ENCODE measurements at places on chromosomes 11 and 22.

- no peak for DNase-seq
These were observed 78.5 kb upstream of the PITPNB start for GRCh38 chr22:27997538-27997937.

DNA sequence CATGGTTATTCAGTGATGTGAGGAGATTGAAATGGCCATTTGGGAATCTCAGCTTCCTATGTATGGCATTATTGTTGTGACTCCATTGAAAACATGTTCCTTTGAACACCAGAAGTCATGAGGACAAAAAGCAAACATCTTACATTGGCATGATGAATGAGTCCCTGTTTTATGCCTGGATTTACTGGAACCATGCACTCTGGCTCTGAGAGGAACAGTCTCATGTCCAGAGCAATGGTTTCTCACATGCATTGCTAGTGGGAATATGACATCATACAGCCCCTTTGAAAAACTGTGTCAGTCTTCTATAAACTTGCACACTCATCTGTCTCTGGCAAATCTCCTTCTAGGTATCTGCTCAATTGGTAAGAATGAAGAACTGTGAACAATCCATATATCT lies 3.4 kb upstream of the KDM4F start:
- no peak for DNase-seq

GRCh38 chr11:101817581-101817980 lies 97.2 kb upstream of the CEP126 start:
- DNase-seq = no peak

- DNase-seq = no peak
These were observed 19.4 kb upstream of the TSKU start for GRCh38 chr11:76763573-76764346.

GRCh38 chr22:32050678-32051515 lies 7.8 kb downstream of the SLC5A1 start:
- DNase-seq = peak; percentile 90

- no peak for DNase-seq
These were observed 8.0 kb downstream of the NAGA start for GRCh38 chr22:42062506-42063170.

DNA sequence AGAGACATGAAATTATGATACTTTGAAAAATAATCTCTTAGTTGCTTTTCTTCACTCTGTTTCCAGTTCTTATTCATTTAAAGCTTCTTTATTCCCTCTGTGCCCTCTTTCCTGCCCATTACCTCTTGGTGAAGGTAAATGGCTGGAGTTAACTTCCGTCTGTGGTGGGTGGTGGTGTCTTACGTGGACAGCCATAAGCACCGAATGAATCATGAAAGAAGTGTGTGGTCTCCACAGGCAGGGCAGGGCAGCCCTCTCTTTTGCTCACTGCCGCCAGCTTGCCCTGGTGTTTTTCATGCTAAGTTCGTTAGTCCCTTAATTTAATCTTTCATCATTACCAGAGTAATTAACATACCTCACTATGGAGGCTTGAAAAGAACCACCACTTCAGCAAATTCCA lies 98.7 kb upstream of the SORL1-AS1 start:
- no peak for DNase-seq

DNA sequence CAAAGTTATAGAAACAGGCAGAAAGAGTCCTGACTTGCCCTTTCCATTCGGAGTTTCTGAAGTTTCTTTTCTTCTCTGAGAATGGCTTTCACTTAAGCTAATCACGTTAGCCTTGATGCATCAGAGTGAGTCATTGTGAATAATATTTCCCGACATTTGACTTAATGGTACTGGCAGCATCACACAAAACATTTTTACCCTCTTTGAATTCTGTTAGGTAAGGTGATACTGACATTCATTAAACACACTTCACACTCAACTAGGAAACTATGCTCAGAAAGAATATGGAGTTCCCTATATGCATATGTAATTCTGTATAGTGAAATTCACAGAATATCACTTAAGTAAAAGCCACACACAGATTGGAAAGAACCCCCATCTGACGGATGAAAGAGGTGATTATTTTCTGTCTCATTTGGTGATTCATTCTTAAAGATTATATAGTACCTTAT lies 120.8 kb upstream of the ARHGAP20 start:
- no peak for DNase-seq

DNA sequence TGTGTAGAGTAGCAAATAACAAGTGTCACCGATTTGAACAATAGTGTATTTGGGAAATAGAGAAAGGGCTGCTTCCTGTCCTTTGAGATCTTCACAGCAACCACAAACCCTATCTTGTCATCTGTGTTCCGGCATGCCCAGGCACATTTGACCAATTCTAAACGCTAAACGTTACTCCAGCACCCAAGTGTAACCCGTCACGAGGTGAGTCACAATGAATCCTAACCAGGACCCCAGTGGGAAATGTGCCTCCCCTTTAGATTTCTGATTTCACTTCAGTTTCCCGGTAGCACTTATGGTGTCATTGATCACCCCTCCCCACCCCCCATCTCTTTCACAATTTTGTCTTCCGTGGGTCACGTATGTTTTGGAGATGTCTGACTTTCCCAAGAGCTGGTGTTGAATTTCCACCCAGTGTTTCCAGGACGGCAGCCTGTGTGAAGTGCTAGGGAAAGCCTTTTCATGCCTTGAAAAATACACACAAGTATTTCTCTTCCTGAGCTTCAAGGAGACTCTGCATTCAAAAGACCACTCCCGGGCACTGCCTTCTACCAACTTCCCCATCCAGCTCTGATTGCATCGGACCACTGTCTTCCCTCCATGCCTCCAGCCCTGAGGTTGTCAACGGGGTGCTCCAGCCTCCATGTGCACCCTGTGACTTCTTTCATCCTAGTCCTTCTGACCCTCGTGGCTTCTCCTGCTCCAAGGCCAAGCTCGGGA lies 10.5 kb upstream of the C11orf24 start:
- DNase-seq = no peak

GRCh38 chr11:76935042-76935441 lies 74.3 kb downstream of the ACER3 start:
- DNase-seq = no peak

DNA sequence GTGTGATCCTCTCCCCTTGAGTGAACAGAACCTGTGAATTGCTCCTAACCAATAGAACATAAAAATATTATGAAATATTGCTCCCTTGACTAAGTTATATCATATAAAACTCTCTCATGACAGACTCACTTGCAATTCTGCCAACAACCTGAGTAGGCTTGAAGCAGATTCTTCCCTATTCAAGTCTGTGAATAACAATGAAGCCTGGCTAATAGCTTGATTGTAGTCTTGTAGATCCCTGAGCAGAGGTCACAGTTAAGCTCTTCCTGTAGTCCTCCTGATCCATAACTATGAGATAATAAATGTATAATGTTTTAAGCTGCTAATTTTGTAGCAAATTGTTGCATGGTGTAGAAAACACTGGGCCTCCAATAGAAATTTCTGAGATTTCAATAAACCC lies 540.1 kb upstream of the TENM4 start:
- DNase-seq = no peak

- no peak for DNase-seq
These were observed 12.1 kb downstream of the MMP7 start for GRCh38 chr11:102518296-102519094.

GRCh38 chr22:21582801-21583740 lies 15.6 kb downstream of the UBE2L3 start:
- DNase-seq = no peak

DNA sequence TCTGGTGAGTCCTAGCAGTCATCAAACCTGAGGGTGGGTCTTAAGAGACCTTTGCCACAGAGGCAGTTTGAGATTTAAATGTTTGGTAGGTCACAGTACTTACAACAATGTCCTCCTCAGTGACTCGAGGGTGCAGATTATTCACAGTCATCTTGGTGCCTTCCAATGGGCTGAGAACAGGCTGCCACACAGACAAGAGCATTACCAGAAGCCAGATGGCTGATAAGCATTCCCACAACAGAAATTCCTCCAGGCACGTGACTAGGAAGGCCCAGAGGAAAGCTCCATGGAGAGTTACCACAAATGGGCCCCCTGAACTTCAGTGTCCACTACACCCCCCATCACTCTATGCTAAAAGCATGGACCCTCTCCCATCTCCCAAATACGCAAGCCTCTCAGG lies 19.2 kb downstream of the POLDIP3 start:
- no peak for DNase-seq

DNA sequence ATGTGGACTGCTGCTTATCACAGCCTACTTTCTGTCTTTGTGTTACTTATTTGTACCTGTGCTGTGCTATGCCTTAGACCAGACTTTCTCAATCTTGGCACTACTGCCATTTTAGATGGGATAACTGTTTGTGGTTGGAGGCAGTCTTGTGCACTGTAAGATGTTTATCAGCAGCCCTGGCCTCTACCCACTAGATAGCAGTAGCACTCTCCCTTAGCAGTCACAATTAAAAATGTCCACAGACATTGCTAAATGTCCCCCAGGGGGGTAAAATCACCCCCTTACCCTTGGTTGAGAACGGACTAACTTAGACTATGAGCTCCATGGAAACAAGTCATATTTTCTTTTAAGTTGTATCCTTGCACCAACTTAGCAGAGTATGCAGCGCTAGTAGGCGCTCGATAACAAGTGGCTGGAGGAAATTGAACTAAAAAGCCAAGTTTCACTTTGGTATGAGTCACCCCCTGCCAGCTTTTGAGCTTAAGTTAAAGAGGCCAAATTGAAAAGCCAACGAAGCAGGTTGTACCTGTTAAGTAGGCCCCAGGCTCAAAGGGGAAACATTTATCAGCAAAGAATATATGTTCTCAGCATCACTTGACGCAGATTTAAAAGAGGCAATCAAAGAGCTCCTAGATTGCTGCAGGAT lies 304.8 kb upstream of the SORL1-AS1 start:
- DNase-seq = no peak

- DNase-seq = no peak
These were observed 39.0 kb downstream of the GLB1L2 start for GRCh38 chr11:134370526-134371435.

DNA sequence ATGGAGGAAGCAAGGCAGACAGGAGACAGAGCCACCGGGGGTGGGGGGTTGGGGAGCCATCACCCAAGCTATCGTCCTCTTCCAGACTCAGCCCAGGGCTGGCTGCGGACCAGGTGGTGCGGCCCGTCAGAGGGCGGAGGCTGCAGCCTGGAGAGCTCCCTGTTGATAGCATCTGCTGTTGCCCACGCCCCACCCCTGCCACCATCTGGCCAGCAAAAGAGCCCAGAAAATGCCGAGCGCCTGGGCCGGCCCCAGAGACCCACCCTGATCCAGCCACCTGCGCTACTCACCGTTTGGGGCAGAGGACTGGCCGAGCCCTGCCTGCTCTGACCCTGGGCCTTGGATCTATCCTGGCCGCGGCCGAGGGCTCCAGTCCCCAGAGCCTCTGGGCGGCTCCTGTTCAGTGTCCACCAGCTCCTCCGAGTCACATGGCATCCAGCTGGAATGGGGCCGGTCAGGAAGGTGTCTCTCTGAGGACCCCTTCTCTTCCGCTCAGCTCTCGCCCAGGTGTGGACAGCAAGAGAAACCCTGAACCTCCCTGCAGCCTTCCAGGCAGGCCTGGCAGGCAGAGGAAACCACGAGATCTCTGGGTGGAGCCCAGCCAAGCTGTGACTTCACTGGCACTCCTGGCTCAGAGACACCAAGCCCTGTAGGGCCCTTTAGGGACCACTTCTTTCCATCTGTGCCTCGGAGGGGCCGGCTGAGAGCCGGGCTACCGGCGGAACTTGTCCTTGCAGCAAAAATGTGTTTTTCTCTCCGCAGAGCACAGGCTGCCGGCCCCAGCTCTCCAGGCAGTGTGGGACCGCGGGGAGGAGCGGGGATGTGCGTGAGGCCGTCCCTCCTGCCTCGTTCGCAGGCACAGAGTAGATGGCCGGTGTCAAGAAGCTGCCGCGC lies at the start of gene MRGPRE:
Gene MRGPRE (minus strand): TSS at position 567 of the 894 bp plus-strand sequence. CDS start 3,618 bp downstream, outside the sequence.
- DNase-seq = peak; percentile 75

- peak; percentile 29 for DNase-seq
These were observed 997 bp downstream of the UBE2L3 start for GRCh38 chr22:21568347-21569075.

- DNase-seq = no peak
These were observed 33.2 kb downstream of the RCOR2 start for GRCh38 chr11:63883791-63884190.

DNA sequence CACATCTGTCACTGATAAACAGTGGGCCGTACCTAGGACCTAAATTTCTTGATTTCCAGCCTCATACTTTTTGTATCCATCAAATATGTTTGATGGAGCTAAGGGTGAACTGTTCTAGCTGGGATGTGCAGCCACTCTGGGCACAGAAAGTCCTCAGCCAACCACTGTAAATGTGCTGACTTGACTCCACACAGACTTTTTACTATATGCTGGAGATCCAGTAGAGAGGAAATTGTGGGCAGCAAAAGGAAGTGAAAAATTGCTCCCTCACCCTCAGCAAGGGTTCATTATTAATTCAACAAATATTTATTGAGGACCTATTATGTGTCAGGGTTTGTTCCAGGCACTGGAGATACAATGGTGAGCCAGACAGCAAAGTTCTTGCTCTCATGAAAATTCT lies 54.2 kb upstream of the AMPD3 start:
- DNase-seq = no peak

- peak; percentile 57 for DNase-seq
These were observed 615 bp downstream of the POLD4 start for GRCh38 chr11:67352546-67353316.

GRCh38 chr11:19607656-19608360 lies 104.8 kb upstream of the NAV2 start:
- DNase-seq = no peak

DNA sequence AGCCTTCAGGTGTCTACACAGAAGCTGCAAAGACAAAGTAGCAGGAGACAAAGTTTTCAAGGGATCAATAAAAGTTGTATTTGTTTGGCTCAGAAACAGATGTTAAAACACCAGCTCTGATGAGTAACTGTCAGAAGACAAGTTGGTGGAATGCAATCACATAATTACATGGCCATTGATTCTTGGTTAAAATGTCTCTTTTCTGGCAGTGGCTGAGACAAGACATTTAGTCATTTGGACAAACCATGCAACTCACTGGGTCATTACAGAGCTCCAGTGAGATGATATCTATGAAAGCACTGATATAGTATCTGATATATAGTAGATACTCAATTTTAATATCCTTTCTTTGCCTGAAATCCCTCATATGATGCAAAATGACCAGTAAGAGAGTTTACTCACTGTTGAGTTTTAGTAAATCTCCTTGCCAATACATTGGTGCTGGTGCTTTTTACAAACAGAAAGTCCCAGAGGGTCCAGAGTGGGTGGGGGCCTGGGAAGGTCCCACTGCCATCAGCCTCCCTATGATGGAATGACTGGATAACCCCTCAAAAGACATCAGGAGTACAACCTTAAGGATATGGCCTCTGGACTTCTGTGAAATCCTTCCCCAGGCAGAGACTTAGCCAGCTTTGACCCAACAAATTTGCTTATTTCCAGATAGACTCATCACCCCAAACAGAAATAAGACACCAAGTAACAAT lies 95.0 kb downstream of the SLC1A2 start:
- DNase-seq = no peak

GRCh38 chr11:100778166-100778785 lies 91.2 kb downstream of the ARHGAP42 start:
- no peak for DNase-seq

GRCh38 chr11:133946051-133946450 lies 10.7 kb downstream of the IGSF9B start:
- DNase-seq = no peak

- peak; percentile 27 for DNase-seq
These were observed 3.3 kb upstream of the SHISA8 start for GRCh38 chr22:41917903-41918791.

GRCh38 chr11:11020747-11021149 lies 162.9 kb upstream of the ZBED5 start:
- no peak for DNase-seq
